Esophagus squamous epithelium (tissue), 5 donors: ENCODE measurements at places on chromosomes 13 and 19.

DNA sequence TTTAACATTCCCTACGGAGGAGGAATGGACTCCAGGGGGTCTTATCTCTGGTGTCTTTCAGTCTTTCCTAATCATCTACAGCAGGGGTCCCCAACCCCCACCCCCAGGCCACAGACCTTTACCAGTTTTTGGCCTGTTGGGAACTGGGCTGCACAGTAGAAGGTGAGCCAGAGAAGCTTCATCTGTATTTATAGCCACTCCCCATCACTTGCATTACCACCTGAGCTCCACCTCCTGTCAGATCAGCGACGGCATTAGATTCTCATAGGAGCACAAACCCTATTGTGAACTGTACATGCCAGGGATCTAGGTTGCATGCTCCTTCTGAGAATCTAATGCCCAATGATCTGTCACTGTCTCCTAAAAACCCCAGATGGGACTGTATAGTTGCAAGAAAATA is 120.0 kb upstream of the TMTC4 start:
- DNase-seq, result no peak

DNA sequence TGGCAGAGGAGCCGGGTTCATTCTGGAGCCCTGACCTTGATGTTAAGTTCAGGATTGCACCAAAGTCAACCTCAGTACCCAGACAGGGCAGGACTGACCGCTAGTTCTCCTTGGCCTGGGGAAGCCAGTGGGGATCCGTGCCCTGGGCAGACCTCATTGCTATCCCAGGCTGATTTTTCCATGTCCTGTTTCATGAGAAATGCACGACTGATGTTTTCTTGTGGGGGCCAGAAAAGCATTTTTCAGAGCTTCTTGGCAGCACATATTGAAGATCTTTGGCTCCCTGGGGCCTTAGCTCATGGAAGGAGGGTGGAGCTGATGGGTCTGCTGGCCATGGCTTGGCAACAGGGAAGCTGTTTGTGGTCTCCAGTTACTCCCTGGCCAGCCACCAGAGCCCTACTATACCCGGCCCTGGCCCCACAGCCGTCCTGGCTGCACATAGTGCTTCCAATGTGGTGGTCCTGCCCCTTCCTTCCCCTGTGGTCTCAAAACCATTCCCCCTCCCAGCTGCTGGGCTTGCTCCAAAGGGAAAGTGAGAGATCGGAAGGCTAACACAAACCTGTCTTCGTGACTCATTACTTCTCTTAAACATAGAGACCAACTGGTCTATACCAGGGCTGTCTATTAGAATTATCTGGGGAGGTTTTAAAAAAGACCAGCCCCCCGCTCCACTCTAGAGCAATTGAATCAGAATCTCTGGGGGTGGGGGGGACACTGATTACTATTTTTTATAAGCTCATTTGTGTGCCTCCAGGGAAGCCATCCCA is 11.2 kb downstream of the IL17D start:
- no peak for DNase-seq

DNA sequence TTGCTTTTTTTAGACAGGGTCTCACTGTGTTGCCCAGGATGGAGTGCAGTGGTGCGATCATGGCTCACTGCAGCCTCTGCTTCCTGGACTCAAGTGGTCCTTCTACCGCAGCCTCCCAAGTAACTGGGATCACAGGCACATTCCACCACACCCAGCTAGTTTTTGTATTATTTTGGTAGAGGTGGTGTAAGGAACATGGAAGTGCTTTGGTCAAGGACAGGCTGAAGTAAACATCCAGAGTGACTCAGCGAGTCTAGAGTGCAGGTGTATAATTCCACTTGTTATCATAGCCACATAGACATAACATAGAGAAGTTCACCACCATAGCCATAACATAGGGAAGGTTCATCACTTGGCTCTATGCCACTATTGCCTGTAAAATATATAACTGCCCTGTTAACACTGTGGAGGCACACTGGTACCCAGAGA is 98.6 kb downstream of the RBM26 start:
- DNase-seq, result no peak

- no peak for DNase-seq
Measured at GRCh38 chr13:97254816-97255215, 32.7 kb downstream of the MBNL2 start.

- DNase-seq, result no peak
Measured at GRCh38 chr19:55165952-55166529, 372 bp downstream of the DNAAF3 start.

DNA sequence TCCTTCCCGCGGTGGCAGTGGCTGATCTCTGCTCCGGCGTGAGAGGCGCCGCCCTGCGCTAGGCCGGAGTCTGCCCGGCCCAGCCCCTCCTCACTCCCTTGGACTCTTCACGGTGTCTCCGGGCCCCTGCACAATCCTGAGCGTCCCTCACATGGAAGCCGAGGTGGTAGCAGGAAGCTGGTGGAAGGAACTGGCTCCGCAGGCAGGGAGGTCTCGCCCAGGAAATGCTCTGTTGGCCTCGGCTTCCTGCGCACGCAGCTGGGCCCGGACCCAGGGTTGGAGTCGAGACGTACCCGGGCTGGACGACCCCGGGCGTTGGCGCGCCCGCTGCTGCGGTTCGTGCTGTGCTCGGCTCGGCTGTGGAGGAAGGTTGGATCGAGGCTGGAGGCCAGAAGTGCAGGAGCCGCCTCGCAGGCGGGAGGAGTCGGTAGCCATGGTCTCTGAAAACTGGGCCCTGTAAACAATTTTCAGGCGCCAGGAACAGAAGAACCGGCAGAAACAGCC is 46.3 kb downstream of the ZNF724 start:
- no peak for DNase-seq

DNA sequence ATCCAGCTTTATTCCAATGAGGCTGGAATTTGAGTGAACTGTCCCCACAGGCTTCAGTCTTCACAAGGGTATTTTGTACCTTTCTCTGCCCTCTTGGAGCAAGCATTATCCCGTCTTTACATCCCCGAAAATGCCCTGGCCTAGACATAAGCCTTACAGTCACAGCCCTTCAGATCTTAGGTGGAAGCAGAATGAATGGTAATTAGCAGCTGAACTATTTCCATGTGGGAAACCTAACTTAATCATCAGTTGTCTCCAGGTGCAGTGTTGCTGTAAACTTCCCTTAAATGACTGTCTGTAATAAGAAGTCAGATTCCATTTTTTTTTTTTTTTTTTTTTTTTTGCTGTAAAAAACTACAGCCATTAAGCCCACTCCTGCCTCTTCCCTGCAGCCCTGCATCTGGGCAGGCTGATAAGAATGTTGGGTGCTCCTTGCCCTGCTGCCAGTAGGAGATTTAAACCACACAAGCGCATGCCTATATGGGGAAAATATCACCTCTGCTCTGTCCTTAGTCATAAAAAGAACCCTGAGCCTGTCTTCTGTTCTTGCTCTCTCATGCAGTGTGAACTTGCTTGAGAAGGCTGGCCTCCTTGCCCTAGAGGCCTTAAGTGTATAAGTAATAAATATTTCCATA is 426.8 kb upstream of the SLITRK5 start:
- no peak for DNase-seq

DNA sequence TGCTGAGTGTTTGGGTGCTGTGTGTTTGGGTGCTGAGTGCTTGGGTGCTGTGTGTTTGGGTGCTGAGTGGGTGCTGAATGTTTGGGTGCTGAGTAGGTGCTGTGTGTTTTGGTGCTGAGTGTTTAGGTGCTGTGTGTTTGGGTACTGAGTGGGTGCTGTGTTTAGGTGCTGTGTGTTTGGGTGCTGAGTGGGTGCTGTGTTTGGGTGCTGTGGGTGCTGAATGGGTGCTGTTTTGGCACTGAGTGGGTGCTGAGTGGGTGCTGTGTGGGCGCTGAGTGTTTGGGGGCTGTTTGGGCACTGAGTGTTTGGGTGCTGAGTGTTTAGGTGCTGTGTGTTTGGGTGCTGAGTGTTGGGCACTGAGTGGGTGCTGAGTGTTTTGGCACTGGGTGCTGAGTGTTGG is 48.5 kb upstream of the F7 start:
- DNase-seq, result no peak
